PC-3 (cell line): ENCODE measurements at places on chromosomes 6 and 20.

DNA sequence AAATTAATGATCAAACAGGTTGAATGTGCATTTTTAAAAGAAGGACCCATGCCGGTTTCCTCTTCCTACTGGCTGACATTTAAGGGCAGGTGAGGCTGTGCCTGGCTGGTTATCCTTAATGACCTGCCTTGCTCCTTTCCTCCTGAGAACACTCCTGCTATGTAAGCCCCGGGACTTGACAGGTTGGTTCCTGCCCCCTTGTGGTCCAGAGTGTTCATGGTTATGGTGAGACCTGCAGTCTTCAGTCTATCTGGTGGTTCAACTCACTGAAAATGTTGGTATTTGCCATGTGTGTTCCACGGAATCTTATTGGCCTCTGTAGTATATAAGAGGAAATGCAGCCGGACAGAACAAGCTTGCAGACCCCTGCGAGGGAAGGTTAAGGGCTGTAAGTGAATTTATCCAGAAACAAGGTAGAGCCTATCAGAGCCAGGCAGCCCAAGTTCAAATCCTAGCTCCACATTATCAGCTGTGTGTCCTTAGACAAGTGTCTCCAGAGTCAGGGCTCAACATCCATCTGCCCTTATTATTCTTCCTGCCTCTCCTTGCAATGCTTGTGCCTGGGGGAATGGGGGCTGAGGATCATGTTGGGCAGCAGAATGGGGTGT is 5.2 kb upstream of the BPIFA3 start:
- DNase-seq: peak; percentile 69

DNA sequence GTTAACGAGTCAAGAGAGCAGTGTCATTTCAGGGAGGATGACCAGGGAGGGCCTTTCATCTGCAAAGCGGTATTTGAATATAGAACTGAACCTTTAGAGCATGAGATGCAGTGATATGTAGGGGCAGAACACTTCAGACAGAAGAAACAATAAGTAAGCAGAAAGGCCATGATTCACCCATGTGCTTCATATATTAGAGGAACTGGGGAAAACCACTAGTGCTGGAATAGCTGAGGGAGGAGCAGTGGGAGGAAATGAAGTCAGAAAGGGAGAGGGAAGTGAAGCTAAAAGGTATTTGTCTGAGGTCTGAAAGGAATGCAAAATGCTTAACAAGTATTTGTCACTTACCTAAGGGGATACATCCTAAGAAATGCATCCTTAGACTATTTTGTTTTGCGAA is 391.2 kb downstream of the ADGRB3 start:
- DNase-seq: peak; percentile 26

- no peak for DNase-seq
These were observed 8.6 kb downstream of the VNN2 start for GRCh38 chr6:132749111-132749510.

GRCh38 chr6:169971081-169971861 is 219.8 kb downstream of the ERMARD start:
- DNase-seq: no peak

DNA sequence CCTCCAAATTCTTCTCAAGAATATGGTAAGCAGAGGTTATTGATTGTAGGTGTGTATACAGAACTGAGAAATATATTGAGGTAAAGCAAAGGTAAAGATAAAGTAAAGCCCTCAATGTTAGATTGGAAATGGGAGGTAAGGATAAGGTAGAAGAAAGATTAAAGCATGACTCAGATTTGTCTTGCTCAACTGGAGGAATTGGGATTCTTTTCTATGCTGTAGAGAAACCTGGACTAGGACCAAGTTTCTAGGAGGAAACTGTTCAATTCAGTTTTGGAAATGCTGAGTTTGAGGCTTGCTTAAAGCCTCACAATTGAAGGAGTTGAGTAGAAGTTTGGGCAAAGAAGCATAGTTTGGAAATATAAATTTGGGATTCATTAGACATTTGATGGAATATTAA is 634.0 kb upstream of the PTCHD4 start:
- DNase-seq: peak; percentile 82

DNA sequence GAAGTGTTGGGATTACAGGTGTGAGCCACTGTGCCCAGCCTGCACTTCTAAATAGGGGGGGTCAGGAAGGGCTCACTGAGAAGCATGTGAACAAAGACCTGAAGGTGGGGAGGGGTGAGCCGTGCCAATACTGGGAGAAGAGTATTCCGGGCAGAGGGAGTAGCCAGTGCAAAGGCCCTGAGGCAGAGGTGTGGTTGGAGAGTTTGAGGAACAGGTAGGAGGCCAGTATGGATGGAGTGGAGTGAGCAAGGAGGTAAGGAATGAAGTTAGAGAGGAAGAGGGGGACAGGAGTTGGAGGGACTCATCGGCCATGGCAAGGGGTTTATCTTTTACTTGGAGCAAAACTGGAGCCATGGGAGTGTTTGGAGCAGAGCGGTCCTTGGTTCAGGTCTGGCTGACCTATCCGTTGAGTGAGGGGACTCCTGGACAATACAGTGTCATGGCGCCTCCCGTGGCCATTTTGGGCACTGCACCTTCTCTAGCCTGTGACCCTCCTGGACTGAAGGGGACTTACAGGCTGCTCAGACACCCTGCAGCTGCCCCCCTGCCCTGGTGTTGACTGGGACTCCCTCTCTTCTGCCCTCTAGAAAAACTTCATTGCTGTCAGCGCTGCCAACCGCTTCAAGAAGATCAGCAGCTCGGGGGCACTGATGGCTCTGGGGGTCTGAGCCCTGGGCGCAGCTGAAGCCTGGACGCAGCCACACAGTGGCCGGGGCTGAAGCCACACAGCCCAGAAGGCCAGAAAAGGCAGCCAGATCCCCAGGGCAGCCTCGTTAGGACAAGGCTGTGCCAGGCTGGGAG is 12.1 kb downstream of the FOXS1 start:
- DNase-seq: peak; percentile 70

DNA sequence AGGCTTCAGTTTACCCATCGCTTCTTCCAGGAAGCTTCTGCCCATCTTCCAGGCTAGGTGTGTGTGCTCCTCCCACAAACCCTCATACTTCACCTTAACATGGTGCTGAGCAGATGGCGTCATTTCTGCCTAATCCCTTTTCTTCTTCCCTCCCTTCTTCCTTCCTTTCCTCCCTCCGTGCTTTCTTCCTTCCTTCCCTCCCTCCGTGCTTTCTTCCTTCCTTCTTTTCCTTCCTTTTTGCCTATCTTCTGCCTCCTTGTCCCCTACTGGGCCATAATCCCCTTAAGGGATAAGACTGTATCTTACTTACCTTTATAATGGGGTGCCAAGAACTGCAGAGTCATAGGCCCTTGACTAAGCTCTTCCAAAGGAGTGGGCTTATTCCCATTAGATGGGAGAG is 27.5 kb upstream of the PMEPA1 start:
- DNase-seq: no peak

DNA sequence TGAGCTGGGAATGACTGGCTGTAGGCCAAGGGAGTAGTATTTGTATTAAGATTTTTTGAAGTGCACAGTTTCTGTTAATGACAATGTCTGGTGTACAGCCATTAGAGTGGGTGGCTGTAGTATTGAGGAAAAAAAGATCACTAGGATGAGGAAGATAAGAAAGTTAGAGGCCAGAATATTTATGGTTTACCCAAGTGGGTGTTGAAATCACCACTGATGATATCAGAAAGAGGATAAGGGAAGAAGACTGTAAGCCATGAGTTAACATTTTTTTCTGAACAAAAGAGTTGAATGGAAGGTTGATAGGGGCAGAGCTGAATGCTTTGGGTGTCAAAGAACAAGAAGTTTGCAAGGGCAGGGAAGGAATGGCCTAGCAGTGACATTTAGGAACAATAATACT is 104.7 kb downstream of the PRDM13 start:
- DNase-seq: no peak

GRCh38 chr6:111837641-111838500 is 35.4 kb downstream of the FYN start:
- no peak for DNase-seq

- DNase-seq: peak; percentile 35
These were observed 233.6 kb upstream of the BMP2 start for GRCh38 chr20:6533761-6534479.

DNA sequence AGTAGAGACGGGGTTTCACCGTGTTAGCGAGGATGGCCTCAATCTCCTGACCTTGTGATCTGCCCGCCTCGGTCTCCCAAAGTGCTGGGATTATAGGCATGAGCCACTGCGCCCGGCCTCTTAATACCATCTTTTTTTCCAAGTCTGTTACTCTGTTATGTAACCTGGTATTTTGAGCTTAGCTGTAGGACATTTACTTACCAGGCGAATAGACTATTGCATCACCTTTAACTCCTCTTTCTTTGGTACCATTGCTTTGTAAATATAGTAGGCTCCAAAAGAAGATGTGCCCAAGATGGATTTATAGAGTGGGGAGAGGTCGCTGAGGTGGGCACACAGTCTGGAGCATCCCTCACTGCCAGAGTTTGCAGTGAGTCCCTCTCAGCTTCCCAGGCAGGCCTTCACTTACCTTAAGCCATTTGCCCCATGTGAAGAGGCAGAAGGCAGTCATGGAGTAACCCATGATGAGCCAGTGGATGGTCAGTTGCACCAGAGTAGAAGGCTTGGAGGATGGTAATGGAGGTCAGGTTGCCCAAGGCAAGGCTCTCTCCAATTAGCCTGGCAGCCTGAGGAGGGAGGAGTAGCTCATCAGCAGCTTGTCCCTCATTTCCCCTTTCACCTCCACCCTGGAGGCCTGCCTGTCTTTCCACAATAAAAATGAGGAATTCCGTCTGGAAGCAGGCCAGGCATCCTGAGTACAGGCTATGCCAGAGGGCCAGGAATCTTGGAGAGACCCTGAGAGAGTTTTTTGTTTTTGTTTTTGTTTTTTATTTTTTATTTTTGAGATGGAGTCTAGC is 9.7 kb downstream of the TIAM2 start:
- DNase-seq: no peak

GRCh38 chr20:25165128-25165527 is 30.4 kb upstream of the ENTPD6 start:
- no peak for DNase-seq

- DNase-seq: peak; percentile 19
These were observed 380.4 kb downstream of the MMUT start for GRCh38 chr6:49082611-49083010.

- DNase-seq: no peak
These were observed 81.1 kb downstream of the PLCG1 start for GRCh38 chr20:41218466-41218865.

- DNase-seq: no peak
These were observed 23.8 kb downstream of the SLC22A23 start for GRCh38 chr6:3433005-3433404.

DNA sequence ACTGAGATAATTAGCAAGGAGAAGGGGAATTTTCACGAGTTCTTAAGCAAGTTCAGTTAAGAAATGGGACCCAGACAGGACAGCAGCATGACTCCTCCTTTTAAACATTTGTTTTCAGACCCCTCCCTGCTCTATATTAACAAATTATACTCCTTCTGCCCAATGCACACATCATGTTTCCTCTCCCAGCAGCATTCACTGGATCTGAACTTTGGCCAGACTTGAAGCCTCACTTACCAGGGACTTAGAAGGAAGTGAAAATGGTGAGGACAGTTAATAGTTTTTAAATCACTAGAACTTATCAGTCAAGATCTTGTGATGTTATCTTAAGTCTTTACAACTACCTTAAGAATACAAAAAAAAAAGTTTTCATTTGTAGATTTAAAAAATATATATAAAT is 1174.7 kb upstream of the MAP3K7 start:
- DNase-seq: no peak

- no peak for DNase-seq
These were observed 14.8 kb upstream of the NNAT start for GRCh38 chr20:37506152-37506725.

GRCh38 chr6:7467007-7467897 is 74.2 kb upstream of the DSP start:
- DNase-seq: no peak

DNA sequence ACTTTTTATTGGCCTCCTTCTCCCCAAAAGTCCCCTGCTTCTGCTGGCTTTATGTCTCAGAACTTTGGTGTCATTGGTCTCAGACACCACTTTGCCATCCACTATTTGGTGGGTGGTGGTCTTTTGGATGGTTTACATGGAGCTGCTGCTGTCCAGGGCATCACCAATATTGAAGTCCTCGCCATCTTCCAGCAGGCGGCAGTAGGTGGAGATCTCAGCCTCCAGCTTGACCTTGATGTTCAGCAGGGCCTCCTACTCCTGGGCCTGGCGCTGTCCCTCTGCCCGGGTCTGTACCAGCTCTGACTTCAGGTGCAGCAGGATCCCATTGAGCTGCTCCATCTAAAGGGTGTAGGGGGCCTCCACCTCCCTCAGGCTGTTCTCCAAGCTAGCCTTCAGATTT is 148.4 kb upstream of the FOXA2 start:
- no peak for DNase-seq

DNA sequence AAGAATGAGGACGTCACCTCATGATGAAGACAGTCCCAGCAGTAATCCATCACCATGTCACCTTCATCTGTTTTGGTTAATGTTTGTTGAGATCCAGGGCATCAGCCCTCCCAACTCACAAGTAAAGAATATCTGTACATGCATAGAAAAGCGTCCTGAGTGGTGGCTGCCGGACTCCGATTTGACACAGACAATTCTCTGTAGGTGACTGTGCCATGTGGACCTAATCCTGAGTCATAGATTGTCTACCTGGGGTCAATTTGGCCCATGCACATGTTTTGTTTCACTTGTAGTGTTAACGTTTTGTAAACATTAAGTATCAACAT is 168.4 kb upstream of the UST start:
- DNase-seq: no peak

GRCh38 chr20:47237715-47238114 is 118.8 kb downstream of the ZMYND8 start:
- DNase-seq: no peak

GRCh38 chr6:3794092-3794491 is 42.6 kb upstream of the PXDC1 start:
- no peak for DNase-seq
